ENCODE measurements at places on chromosomes 11 and 22.
A peak's percentile ranks its signal among the peaks of the same experiment; 100 is the strongest.

- peak; percentile 27 for DNase-seq
Measured at GRCh38 chr11:124762105-124762623, at the start of gene ESAM. ESAM (minus strand) TSS chr11:124762290; CDS start chr11:124762154, 136 bp downstream.

- peak; percentile 32 for DNase-seq
Measured at GRCh38 chr11:66418168-66418985, 2.5 kb upstream of the NPAS4 start.

DNA sequence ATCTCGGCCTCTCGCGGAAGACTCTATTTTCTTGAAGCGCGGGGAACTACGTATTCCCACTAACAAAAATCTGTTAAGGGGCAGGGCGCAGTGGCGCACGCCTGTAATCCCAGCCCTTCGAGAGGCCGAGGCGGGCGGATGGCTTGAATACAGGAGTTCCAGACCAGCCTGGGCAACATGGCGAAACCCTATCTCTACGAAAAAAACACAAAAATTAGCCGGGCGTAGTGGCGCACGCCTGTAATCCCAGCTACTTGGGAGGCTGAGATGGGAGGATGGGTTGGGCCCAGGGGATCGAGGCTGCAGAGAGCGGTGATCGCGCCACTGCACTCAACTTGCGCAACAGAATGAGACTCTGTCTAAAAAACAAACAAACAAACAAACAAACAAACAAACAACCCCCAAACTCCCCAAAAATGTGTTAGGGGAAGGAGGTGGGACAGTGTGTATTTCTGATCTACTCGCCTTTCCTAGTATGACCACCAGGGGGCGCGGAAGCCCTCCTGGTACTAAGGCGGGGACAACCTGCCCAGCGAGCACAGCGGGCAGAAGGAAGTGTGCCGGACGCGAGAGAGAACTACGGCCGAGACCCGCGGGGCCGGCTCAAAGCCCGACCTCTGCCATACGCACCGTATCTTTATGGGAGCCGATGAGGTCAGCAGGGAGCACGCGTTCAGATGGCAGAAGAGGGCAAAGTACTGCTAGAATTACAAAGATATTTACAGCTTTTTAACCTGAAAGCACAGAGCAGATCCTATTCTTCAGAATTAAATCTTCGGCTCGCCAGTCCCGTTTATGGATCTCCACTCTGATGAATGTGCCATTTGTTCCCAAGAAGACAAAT, 1.3 kb upstream of the STX3 start:
- DNase-seq: peak; percentile 46

- DNase-seq: no peak
Measured at GRCh38 chr22:46815132-46815531, 52.7 kb downstream of the TBC1D22A start.

- no peak for DNase-seq
Measured at GRCh38 chr22:46748908-46749675, 11.0 kb upstream of the CERK start.

DNA sequence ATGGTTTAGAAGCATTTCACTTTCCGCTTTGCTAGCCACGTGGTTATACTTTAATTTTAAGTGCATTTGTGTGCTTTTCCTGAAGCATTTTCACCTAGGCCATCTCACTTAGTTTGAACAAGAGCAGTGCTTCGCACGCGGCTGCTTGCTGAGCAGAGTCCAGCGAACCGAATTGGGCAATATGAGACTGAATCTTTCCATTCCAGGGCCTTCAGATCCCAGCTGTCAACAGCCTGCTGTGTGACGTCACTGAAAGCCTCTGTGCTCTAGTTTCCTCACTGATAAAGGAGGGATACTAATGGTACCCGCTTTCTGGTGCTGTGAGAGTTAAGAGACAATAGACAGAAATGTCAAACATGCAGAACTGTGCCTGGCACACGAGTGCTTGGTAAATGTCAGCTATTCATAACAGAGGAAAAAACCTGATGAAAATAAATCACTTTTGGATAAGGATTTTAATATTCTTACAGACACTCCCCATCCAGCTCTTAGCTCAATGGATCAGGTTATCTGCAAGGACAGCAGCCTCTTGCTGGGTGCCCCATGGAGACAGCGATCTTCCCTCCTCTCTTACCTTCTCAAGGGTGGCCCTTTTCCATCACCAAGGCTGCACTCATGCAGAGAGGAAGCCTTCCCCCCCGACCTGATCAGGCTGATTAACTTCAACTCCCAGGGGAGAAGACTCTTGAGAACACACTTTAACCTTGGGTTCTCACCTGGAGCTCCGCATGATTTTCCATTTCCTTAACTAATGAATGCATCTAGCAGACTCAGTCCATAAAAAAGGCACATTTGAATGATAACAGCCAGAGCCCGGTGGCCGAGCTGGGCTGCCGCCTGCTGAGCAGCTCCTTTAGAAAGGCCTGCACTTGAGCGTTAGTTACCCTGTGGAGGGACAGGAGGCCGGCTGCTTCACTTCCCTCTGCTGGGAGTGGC, 3.5 kb upstream of the GLB1L3 start:
- DNase-seq: no peak

GRCh38 chr22:17091851-17092250, 7.1 kb downstream of the IL17RA start:
- DNase-seq: no peak

- DNase-seq: no peak
Measured at GRCh38 chr11:111302298-111302697, 4.0 kb downstream of the POU2AF3 start.

- no peak for DNase-seq
Measured at GRCh38 chr11:30326906-30327305, 4.0 kb downstream of the ARL14EP start.

GRCh38 chr22:38448945-38449745, 5.9 kb downstream of the KCNJ4 start:
- no peak for DNase-seq

DNA sequence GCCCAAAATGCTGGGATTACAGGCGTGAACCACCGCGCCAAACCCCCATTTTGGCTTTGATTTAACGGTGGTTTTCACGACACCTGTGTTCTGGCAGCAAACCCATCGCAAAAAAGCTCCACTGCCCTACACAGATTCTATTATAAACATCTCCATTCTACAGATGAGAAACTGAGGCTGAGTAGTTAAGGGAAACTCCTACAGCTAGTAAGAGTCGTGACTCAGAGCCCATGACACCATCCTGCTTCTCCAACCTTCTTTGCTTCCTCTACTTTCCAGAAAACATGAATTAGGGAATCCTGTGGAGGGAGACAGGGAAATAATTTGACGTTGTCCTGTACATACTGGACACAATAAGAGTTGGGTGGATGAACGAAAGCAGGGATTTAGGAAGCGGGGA, 429 bp upstream of the SNX15 start:
- no peak for DNase-seq

DNA sequence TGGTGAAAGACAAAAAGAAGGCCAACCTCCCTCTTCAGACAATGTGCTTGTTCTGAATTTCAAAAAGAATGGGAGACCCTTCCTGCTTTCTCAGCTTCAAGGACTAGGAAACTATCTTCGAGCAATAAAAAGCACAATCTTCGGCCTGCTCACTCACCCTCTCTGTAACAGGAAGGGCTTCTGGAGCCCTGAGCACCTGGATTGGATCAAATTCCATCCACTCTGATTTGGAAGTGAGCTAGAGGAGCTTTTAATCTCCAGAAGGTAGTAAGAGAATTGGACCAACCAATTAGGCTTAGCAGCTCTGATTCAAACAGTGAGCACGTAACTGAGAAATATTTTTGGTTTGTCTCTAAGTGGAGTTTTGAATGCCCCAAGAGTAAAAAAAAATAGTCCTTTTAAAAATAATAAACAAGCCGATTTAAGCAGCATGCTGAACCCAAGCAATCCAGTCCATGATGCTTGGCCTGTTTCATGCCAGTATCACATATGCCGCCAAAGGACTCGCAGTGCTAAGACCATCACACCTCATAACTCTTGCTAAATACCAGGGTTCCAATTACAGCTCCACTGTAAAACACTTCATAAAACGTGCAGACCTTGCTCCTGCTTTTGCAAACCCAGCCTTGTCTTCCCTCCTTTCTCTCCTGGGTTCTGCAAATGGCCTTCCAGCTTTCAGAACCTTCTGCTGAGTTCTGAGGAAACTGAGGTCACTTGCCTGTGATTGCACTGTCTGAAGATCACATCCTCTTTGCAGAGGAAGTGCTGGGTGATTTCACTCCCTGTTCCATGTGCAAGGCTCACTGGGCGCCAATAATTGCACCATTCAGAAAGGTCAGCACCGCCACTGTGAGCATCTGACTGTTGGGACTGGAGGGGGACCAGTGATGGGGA, 74.4 kb downstream of the SLC1A2 start:
- no peak for DNase-seq

GRCh38 chr11:11876458-11876857, 34.7 kb downstream of the USP47 start:
- DNase-seq: peak; percentile 15

DNA sequence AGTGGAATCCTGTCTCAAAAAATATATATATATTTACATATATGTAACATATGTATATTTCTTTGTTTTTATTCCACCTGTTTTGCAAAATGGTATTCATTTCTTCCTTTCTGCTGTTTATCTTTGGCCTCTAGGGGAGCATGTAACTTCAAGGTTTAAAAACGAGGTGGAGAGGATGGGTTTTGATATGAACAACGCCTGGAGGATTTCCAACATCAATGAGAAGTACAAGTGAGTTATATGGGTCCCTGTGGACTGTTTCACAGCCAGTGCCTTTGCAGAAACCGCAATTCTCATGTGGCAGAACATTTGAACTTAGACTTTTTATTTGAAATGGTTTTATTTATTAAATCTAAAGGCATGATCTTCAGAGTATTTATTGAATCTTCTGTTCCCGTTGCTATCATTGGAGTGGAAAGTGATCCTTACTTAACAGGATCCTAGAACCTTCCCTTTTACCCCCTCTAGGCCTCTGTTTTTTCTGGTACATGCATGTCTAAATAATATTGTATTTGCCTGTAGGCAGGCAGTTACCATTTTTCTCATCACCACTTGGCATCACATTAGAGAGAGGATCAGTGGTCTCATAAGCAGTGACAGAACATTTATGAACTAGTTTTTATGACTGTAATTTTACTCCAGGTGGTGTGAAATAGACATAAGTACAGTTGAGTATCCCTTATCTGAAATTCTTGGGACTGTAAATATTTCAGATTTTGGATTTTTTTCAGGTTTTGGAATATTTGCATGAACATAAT, 81.5 kb upstream of the HORMAD2 start:
- no peak for DNase-seq

GRCh38 chr11:1382831-1383607, 6.7 kb upstream of the BRSK2 start:
- peak; percentile 65 for DNase-seq

DNA sequence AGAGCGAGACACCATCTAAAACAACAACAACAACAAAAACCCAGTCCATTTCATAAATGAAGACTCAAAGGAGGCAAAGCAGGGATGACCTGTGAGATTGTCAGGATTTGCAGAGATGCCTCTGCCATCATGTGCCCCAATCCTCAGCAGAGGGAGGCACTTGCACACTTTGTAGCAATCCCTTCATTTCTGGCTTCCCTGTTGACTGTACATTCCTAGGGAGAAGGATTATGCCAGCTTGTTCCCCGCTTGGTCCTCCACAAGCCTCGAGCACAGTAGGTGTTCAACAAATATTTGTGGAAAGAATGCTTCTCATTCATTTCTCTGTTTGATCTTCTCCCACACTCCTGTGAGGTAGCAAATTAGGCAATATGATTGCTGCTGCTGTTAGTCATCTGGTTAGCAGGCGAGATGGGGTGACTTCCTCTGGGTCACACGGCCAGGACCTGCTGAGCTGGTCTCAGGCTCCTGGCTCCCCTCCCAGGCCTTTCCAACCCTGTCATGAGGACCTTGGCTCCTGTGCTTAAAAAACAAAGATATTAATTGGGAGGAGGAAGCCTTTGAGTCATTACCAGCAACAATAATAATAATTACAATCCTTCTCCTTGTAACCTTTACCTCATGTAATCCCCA, 34.1 kb downstream of the LIF start:
- DNase-seq: peak; percentile 75

- peak; percentile 16 for DNase-seq
Measured at GRCh38 chr11:81005595-81005994, 1564.8 kb upstream of the TENM4 start.

GRCh38 chr11:8262552-8263108, 1.0 kb downstream of the LMO1 start:
- DNase-seq: no peak

GRCh38 chr11:65305501-65306268, 9.0 kb upstream of the CDC42EP2 start:
- DNase-seq: no peak

DNA sequence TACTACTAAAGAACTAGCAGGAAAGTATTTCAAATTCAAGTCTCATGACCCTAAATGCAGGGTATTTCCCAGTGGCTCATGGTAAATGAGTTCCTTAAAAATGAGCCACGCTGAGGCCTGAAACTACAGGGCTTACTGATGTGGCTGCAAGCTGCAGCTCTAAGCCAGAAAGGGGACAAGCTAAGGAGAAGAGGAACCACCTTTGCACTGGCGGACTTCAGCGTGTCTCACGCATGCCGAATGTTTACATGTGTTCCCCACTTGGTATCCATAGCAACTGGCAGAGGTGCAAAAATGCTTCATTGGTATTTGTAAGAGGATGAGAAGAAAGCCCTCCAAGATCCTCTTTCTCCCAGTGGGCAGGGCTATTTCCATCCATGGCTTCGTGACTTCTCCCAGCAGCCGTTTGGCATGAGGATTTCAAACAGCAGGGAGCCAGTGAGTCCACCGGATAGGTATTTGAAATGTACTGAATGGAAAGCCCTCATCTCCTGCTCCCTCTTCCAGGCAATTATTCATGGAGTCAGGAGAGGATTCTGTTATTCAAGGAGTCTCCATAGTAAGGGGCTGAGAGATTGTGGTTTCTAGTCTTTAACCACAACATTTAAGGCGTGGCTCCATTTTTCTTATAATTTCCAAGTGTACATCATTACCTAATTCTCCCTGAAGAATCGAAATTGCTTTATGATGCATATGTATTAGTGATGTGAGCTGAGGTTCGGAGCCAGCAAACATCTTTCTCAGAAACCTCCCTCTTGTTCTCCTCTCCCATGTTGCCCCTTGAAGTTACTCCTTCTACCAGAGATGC, 55.3 kb upstream of the CD44 start:
- DNase-seq: peak; percentile 96

DNA sequence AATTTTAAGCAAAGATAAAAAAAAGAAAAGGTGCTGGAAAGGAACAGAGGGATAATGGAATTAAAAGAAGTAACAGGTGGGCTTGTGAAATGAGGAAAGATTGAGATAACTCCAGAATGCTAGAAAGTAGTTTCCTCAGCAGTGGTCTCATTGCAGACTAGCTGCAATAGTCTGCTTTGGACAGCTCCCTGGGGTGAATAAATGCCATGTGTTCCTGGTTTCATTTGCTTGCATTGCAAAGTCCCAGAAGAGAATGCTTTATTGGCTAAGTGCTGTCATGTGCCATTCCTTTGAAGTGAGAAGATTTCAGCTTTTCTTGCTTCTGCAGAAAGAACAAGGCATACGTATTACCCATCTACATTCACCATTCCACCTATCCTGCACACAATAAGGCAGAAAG, 478.8 kb upstream of the RAG2 start:
- no peak for DNase-seq

Data from SW 1271 (cell line).